ENCODE measurements at places on chromosomes 16 and 17.

- DNase-seq, result no peak
Observed at GRCh38 chr16:10646581-10647263, 48.0 kb downstream of the TEKT5 start.

DNA sequence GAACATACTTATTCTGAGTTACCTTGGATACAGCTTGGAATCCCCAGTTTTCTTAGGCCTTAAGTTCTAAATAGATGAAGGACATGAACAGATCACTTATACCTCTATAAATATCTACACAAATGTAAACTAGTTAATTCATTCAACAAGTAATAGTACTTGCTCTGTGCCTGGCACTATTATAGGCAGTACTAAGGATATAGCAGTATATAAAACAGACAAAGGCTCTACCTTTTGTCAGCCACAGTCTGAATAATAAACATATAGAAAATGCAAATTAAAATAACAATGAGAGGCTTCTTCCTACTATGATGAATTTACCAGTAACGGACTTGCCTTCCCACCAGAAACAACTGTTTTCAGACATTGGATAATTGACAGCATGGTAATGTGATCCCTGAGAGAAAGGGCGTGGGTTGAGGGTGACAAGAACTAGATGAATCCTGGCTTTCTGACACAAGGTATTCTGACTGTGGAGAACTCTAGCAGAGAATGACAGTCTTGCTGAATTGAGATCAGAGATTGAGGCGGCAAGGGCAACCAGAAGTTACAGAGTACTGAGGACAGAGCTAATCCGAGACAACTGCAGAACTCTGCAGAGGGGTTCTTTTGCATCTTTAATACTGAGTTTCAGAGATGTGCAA, 170.5 kb downstream of the TANC2 start:
- no peak for DNase-seq

DNA sequence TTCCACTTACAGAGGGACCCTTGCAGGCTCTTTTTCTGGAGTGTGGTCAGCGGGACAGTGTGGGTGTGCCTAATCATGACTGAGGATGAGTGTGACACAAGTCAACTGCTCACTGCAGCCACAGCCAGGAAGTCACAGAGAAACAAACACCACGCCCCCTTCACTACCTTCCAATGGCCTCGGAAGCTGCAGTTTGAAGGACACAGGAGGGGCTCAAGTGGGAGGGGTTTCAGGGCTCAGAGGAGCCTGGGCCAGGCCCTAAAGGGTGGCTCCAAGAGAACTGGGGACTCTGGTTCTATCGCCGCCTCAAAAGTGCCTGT, 116.2 kb upstream of the SDK2 start:
- DNase-seq, result no peak

- DNase-seq, result no peak
Observed at GRCh38 chr17:34644941-34645550, 65.7 kb downstream of the TMEM132E start.

DNA sequence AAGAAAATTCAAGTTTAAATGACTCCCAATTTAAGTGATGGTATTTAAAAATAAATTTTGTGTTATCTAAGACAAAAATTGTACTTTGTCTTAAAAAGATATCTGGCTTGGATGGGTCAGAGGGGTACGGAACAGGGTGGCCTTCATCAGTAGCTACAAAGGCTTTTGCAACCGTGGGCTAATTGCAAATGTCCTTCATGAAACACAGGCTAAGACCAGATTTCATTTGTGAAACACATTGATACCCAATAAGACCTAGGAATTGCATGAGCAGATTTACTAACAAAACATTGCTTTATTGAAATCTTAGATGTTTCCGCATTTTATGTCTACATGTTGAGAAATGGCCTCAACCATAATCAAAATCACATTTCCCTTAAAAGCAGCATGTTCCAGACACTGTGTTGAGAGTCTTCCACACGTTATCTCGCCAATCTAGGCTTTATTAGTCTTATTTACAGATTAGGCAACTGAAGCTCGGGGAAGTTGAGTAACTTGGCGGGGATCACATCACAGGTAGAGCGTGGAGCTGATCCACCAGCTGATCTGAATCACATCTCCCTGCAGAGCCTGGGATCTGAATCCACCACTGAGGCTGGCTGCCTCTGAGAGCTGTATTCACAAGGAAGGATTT, 21.8 kb downstream of the FBXO39 start:
- DNase-seq, result no peak

DNA sequence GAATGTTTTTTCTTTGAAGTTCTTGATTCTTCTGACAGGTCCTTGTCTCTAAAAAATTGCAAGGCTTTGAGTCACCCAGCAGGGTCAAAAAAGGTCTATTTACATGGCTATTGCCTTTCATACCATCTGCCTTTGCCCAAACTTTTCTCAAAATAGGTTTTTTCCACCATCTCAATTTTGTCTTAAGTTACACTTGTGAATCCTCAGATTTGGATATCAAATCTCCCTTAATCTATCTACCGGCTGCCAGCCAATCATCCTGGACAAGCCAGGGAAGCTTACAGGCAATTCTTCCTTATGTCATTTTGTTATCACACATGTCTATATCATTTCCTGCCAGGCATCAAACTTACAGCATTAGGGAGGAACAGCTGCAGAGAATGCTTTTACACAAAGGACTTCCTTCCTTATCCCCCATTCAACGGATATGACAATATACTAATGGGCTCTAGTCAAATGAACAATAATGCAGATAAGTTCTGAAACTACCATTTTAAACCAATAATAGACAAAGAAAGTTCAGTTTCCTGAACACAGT, 104.1 kb upstream of the CORO6 start:
- no peak for DNase-seq

- no peak for DNase-seq
Observed at GRCh38 chr16:372302-372983, 2.1 kb upstream of the MRPL28 start.

DNA sequence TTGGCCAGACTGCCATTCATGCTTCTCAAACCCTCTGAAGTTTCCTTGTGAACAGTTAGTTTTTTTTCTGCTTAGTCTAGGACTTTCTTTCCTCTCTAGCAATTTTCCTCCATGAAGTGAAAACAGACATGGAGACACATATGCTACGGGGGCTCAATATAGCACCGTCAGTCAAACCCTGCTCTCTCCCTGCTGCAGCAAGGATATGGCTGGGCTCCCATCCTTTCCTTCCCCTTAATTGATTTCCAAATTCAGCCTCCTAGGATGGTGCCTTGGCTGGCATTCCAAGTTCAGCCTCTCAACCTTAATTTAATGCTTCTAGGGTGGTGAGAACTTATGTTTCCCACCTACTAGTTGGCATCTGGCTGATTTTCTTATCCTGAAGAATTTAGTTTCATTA, 436.7 kb downstream of the NPIPA7 start:
- no peak for DNase-seq

GRCh38 chr17:18021372-18021771, 17.6 kb downstream of the ATPAF2 start:
- no peak for DNase-seq

GRCh38 chr16:89737341-89738071, 16.2 kb downstream of the ZNF276 start:
- DNase-seq, result no peak

DNA sequence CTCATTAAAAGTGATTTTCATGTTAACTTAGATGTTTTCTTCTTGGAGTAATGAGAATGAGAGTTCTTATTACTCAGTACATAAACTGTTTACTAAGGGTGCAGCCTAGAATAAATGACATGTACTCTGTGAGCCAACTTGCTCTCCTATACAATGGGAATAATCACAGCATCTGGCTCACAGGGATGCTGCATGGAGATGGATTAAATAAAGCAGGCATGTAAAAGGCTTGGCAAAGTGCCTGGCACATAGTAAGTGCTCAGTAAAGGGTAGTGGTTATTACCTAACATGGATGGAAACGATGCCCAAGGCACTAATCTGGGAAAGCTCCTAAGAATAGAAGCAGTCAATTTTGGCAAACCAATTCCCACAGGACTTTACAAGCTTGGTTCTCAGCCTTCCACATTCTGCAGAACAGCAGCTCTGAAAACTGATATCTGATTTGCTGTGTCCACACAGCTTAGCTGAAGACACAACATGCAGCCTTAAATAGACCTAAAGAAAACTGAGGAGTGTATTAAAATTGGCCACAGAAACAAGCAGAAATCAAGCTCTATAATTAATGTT, 176.1 kb downstream of the ABCC12 start:
- DNase-seq, result no peak

- DNase-seq, result no peak
Observed at GRCh38 chr17:50863221-50863843, 2.8 kb downstream of the TOB1 start.

- no peak for DNase-seq
Observed at GRCh38 chr16:77868478-77868877, 80.1 kb downstream of the VAT1L start.

DNA sequence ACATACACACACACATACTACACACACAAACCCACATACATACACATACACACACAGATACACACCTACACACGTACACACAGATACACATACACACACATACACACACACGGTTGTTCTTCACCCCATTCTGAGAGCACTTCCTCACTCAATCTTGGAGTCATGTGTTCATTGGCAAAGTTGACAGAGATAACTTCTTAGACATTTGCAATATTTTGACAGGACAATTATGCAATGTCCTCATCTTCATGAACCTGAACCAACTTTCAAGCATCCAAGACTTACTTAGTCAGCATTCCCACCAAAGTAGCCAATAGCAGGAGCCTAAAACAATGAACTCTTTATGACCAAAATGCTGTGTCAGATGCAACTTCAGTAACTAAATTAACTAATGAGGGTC, 77.1 kb upstream of the DNAH17 start:
- no peak for DNase-seq

DNA sequence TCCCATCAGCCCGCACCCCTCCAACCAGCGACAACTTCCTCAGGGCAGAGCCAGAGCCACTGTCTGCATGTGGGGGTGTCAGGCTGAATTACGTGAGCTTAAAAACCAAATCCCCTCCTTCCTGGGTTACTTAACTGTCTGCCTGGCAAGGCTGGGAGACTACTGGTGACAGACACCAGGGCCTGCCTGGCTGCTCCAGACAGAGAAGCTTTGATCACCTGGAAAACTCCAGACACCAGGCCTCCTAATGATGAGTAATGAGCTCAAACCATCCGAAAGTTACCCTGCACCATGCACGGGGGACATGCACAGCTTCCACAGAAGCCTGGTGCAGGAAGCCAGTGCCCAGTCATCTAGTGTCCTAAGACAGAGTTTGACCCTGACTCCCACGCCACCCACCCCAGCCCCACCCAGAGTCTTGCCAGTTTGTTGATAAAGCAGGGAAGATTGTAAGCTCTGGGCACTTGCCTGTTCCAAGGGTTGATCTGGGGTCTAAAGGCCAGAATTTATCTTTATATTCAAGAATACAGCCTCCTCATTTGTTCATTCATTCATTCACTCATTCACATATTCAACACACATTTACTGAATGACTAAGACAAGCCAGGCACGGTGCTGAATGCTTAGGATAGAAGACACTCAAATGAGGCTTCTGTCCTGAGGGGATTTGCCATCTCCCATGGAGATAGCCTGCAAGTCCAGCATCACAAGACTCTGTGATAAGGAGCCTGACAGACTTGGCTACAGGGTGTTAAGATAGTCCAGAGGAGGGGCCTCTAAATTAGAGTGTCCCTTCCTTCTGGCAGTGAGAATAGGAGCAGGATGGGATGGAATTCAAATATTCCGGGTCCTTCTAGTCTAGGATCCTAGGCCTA, 7.2 kb upstream of the CCDC182 start:
- DNase-seq, result no peak

GRCh38 chr16:72794319-72794718, 253.6 kb downstream of the ZFHX3 start:
- no peak for DNase-seq

DNA sequence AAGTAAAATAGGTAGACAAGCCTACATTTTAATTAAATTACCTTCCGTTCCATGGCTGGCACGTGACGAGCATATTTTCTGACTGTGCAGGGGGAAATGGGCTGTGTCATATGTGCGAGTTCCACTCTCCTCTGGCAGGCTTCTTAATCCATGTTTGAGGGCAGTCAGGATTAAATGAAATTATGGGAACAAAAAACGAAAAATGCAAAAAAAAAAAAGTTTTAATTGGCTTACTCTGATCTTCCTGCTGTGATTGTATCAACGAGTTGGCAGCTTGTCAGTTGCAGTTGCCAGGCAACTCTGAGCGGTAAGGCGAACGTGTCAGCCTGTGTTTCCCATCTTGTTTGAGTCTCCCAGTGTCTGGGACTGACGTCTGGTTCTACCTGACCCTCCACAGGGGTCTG, 302.9 kb upstream of the XYLT1 start:
- no peak for DNase-seq

DNA sequence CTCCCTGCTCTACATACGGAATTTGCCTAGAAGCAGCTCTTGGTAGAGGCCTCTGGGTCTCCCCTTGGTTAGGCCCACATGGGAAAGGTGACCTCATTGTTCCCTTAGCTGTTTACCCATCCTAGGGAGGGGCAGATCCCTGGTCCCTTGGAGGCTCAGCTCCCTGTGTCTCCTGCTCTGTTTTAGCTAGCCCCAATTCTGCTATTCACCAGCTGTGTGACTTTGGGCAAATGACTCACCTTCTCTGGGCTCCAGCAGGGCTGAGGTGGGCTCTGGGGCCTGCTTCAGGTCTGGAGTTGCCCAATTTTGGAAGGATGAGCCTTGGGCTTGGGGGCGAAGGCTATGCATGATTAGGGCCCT, 3.9 kb downstream of the ABCC3 start:
- DNase-seq, result no peak

GRCh38 chr16:87531418-87531817, 38.6 kb upstream of the ZCCHC14 start:
- DNase-seq, result no peak

- no peak for DNase-seq
Observed at GRCh38 chr17:57946798-57947358, 8.3 kb downstream of the CUEDC1 start.

GRCh38 chr16:85645021-85645589, 32.0 kb downstream of the GSE1 start:
- no peak for DNase-seq

GRCh38 chr17:48556229-48556575, 11.3 kb upstream of the HOXB2 start:
- no peak for DNase-seq

- no peak for DNase-seq
Observed at GRCh38 chr17:77611791-77612502, 346.6 kb upstream of the TNRC6C start.

GRCh38 chr16:55062442-55062841, 131.8 kb downstream of the IRX5 start:
- DNase-seq, result no peak

All from renal cortex interstitium (tissue), 15 donors.